ENCODE measurements at places on chromosomes 7 and 10.

DNA sequence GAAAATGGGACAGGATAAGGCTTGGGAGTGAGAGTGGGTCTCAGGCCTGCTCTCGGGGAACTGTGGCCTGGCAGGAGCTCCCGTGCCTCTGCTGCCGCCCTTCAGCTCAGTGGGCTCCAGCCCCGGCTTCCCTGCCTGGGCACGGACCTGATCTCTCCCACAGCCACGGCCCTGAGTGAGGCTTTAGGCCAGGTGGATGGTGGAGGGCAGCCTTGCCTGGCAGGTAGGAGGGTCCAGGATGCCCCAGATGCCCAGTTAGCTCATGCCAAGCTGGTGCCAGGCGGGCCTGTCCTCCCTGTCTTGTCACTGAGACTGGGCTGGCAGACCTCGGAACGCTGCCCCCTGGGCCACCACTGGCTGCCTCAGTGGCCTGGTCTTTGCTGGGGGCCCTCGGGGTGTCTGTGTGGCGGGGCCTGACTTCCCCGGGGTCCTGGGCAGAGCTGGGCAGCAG, 116.6 kb downstream of the INPP5A start:
- no peak for ATAC-seq

DNA sequence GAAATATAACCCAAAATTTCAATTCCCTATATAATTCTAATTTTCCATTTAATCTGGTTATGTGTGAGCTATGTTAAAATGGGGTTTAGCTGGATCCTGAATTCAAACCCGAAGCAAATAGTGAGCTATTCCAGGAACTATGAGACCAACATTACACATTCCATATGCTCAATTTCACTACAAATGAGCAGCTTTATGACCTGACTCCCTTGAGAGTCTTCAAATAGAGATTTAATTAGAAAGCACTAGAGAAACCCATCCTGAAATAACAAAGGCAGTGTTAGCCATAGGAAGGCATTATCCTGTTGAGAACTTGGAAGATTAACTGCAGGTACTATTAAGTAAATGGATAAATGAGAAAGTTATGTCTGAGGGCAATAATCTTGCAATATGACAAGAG, 890.0 kb downstream of the GRM8 start:
- no peak for ATAC-seq

- no peak for ATAC-seq
Measured at GRCh38 chr10:80296942-80297341, 7.5 kb upstream of the MAT1A start.

DNA sequence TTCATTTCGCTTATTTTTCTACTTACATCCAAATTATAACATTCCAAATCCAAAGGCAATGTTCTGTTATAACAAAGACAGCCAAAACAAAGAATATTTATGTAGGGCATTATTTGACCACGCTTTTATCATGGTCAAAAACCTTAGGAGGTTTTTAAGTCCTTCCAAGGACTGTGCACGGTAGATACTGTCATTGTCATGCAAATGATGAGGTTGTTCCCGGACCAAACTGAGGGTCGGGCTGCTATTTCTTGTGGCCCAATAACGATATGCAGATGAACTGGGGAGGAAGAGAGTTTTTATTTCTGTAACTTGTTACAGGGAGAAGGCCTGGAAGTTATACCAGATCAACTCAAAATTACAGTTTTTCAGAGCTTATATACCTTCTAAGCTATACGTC, 56.6 kb upstream of the STEAP4 start:
- no peak for ATAC-seq

DNA sequence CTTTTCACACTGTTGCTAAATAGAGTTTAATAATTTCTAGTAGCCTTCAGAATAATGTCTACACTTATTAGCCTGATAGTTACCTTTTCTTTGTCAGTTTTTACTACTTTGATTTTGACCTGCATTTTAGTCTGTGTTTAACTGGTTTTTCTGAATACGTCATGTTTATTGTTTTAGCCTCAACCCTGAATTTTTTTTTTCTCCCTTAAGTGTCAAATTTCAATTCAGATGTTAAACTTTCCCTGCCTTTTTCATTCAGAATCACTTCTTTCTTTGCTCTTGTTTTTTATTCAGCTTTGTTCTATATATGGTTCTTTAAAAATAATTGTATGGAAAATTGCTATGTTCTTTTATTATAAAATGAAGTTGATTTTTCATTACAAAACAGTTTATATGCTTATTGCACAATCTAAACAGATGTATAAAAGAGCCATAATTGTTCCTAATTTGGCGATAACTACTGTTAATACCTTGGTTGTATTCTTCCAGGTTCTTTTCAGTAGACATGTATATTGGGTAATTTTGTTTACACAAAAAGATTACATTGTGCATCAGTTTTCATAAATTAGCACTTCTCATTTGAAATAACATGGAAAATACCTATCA, 159.7 kb downstream of the ADK start:
- ATAC-seq: no peak

- no peak for ATAC-seq
Measured at GRCh38 chr10:50605951-50606270, 17.8 kb downstream of the SGMS1 start.

- no peak for ATAC-seq
Measured at GRCh38 chr7:16933296-16934279, 51.8 kb upstream of the AGR3 start.

DNA sequence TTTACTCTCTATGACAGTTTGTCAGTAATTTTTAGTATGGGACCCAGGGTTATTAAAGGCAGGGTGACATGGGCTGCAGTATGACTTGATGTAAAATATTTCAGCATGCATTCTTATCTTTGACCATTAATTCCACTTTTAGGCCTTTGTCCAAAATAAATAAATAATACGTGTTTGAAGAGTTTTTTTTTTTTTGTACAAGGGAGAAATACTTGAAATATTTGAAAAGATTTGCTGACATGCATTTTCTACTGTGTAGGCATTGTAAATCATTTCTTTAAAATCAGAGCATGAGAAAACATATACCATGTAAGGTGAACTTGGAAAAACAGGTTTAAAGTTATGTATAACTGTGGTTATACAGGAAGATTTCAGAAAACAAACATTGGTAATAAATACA, 23.5 kb downstream of the NRG3 start:
- ATAC-seq: no peak

DNA sequence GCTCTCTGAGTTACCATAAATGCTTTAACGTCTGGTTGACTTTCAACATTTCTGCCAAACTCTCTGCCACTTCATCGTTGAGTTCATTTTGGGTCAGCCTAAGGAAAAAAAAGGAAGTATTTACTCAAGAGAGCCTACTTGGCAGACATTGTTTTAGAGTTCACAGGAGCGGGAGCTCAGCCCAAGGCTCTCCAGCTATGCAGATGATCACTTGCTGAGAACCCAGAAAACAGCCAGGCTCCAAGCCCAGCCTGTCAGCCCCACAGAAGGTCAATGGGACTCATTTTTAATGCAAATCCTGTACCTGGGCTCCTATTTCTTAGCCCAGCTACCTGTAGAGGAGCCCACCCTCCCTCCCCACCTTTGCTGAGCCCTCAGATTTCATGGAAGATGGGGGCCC, 45.5 kb downstream of the NOD1 start:
- no peak for ATAC-seq

DNA sequence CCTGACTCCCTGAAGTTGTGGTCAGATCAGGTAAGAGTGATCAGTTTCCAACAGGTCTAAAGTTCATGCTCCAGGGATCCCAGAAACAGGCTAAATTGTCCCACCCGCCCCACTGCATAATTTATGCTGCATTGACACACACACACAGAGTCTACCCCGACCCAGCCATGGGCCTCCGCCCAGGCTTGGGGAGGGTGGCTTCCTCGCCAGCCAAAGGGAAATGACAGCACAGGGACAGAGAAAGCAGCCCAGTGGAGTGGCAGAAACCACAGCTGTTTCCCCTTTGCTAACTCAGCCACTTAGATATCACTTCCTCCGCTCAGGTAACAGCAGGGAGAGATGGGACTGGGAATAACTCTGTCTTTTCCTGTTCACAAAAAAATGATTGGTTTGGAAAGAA, 9.4 kb downstream of the SH3PXD2A start:
- peak; percentile 24 for ATAC-seq

DNA sequence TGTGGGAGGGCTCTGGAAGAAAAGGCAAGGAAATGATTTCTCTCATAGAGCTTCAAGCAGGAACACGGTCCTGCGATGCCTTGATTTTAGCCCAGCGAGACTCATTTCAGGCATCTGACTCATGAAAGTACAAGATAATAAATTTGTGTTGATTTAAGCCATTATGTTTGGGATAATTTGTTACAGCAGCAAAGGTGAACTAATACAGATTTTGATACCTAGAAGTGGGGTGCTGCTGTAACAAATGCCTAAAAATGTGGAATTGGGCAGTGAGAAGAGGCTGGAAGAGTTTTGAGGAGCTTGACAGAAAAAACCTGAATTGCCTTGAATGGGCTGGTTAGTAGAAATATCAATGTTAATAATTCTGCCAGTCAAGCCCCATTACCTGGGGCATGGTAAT, 44.1 kb upstream of the NRF1 start:
- no peak for ATAC-seq

DNA sequence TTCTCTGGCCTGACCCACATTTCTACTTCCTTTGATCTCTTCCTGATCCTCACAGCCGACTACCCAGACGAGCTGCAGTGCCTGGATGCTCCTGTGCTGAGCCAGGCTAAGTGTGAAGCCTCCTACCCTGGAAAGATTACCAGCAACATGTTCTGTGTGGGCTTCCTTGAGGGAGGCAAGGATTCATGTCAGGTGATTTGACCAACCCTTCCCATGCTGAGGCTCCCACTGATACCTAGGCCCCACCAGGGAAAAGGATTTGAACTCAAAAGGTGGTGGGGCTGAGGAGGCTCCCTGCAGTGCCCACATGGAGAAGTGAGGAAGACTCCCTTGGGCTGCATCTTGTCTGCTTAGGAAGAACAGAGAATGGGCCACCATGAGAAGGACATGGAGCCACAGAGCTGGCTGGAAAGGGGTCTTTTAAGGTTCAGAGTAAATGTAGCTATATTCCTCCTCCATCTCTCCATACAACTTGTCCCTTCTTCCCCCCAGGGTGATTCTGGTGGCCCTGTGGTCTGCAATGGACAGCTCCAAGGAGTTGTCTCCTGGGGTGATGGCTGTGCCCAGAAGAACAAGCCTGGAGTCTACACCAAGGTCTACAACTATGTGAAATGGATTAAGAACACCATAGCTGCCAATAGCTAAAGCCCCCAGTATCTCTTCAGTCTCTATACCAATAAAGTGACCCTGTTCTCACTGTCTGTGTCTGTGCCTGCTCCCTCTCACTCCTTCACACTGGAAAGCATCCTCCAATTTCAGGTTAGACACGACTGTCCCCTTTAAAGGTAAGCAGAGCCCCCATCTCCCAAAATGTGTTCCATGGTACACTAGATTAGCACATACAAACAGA, 3.3 kb downstream of the PRSS1 start:
- no peak for ATAC-seq

DNA sequence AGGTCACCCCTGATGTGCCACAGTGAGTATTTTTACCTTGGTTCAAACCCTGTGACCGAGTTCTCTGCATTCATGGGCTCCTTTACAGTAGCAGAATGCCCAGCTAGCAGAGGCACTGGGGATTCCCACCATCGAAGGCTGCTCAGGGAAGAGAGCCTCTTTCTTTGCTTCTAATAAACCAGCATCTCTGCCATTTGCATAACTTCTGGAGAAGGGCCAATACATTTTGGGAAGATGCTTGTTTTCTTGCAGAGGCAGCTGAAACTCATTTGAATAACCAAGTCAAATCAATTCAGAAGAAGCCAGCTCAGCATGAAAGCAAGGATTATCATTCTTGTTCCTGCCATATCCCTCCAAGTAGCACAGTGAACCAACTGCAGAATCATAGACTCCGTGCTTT, 82.9 kb upstream of the WDR11 start:
- no peak for ATAC-seq

DNA sequence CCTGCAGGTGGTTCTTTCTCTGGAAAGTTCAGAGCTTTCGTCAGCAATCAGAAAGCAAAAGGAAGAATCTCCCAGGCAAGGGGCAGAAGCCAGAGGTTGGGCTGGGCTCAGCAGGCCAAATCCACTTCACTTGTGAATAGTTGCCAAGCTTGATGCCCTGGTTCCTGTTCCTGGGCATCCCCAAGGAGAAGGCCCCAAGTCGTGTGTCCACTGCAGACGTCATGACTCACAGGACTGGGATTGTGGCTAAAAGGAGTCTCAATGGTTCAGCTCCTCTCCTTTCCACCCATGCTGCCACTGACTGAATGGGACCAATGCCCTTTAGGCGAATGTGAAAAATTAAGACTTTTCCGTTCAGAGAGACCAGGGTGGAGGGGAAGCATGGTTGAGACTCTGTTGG, 38.6 kb upstream of the TRIM8 start:
- no peak for ATAC-seq

DNA sequence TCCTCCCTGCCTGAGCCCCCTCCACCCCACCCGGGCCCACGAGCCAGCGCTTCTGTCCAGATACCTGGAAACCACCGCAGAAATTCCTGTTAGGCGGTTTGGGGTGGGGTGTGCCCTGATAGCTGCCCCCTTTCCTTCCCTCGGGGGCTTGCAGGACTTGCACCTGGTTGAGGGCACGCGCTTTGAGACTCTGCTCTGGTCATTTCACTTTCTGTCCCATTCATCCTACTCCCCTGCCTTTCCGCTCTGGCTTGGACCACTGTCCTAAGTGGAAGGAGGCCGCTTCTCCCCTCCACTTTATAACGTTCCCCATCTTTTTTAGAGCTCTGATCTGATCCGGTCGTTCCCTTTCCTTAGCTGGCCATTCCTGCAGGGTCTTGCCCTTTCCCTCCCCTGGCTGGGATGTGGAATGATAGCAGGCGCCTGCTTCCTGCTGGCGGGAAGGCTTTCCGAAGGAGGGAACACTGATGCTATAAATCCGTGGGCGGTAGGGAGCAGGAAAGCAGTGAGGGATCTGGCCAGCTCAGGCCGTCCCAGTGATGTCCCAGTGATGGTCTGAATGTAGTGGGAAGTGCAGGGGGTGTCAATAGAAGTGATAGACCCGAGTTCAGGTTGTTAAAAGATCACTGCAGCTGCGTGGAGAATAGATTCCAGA, 852 bp upstream of the PRKAR1B start:
- no peak for ATAC-seq

DNA sequence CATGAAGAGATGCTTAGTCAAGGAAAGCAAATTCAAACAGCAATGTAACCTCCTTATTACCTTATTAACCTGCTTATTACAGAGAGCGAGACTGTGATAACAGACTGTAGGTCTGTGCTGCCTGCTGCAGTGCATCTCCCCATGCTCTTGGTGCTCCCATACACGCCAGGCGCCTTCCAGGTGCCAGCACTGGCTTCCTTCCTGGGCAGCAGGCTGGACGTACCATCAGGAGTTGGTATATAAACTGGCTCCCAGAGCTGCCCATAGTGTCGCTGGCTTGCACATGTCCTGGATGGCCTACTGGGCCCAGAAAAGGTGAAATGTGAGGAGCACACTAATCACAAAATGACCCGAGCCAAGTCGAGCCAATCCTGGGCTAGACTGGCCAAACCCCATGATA, 13.5 kb downstream of the ATP6V0E2 start:
- ATAC-seq: no peak

- ATAC-seq: no peak
Measured at GRCh38 chr10:19828278-19829049, 12.2 kb downstream of the PLXDC2 start.

DNA sequence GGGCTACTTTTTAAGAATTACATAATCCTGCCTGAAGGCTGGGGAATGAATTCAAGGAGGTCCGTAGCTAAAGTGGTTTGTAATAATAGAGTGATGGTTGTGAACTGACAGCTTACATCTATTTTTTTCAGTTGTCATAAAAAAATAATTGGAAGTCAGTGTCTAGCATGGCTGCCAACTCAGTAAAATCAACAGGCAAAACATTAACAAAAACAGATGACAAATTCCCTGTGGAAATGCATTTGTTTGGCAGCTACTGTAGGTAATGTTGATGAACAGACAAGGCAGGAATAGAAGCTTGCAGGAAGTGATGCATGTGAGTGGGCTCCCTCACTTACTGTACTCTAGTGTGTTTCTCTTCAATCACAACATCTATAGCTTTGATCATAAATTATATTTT, 766.0 kb upstream of the POT1 start:
- no peak for ATAC-seq
